AG10803 (cell line): ENCODE measurements at places on chromosomes 3 and 15.

DNA sequence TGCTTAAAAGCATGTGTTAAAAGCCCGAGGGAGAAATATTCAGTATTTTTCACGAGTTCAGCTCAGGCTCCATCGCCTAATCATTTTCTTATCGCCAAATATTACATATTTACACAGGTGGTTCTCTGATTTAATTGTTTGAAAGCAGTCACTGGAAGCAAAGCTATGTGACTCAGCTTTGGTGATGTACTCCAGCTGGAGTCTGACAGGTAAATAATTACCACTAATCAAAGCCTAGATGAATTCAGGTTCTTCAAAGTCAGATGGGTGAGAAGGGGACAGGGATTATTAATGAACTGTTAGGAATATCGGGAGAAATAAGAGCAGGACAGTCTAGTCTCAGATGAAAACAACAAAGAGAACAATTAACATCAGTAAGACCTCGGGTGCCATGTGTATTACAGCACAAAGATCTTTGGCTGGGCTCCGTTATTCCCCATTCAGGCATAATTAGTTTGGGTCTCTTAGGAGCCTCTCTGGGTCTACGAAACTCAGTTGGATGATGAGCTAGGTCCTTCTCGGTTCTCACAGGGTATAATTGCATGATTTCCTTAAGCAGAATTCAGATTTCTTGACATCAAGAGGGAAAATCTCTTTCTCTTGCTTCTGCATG lies 331.7 kb upstream of the ADAMTS9 start:
- no peak for DNase-seq

DNA sequence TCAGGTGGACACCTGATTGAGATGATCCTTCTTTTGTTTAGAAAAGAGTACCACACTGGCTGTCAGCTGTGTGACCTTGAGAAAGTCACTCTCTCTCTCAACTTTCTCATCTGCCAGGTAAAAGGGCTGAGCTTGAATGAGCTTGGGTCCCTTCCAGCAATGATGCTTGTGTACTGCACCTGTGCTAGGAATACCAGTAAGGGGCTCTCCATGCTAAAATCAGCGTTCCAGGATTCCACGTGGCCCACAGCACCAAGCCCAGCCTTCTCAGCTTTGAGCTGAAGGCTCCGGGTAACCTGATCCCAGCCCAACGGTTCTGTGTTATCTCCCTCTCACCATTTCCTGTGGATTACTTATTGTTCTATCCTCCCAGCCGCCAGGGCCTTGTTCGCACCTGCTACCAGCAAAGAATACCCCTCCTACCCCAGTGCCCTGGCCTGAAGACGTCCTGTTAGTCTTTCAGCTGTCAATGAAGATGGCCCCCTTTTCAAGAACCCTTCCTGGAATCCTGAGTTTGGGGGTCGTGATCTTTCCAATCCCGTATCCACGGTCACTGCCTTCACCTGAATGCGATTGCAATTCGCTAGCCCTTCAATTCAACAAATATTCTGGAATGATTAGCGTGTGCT lies 54.2 kb upstream of the CGNL1 start:
- DNase-seq, result no peak

DNA sequence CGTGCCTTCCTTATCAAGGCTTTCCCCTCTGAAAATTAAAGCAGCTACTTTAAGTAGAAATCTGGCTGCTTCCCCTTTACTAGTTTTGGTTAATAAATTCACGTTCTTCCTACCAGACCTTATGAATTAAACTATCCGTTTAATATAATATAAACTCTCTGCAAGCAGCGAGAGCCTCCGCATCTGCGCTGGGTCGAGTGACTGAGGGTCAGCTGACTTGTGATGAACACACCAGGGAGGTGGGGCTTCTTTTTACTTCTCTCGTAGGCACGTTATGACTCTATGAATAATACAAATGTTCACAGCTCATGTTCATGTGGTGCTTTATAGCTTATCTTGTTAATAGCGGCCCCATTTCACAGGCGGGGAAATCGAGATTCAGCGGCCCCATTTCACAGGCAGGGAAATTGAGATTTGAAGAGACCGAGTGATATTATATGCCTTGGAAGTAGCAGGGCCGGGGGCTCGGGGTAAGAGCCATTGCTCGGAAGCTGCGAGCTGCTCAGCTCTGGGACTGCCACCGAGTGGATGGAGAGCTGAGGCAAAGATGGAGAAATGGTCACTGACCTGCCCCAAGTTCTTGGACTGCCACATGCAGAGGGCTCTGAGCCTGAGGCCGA lies 8.3 kb downstream of the MUC4 start:
- peak; percentile 34 for DNase-seq

DNA sequence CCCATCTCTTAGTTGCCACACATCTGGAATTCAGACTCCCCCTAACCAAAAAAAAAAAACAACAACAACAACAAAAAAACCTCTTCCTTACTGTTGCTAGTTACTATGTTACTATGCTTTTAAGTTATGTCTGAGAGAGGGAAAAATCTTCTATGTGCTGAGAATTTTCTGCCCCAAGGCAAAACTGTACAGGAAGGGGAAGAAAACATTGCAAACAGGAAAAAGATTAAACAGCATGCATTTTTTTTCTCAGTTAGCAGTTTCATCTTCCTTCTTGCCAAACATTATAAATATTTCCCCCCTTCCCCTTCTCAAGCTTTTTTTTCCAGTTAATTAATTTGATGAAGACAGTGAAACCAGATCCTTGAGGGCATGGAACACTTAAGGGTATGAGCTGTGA lies 1.1 kb upstream of the CD200R1 start:
- no peak for DNase-seq

DNA sequence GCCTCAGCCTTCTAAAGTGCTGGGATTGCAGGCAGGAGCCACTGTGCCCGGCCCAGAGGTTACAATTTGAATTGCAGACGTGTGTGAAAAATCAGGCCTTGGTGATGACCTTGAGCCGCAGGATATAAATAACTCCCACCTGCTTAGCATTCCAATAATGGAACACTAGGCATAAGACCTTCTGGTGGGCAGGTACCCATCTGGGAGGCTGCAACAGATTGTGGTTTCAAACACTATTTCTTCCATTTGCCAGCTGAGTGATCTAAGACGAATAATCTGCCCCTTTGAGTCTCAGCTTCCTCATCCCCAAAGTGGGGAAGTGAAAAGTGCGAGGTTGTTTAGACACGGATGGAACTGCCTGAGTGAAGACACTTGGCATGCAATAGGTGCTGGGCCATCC lies 47.7 kb upstream of the HERC1 start:
- no peak for DNase-seq

- DNase-seq, result peak; percentile 61
Observed at GRCh38 chr3:41202834-41203345, 3.6 kb downstream of the CTNNB1 start.

DNA sequence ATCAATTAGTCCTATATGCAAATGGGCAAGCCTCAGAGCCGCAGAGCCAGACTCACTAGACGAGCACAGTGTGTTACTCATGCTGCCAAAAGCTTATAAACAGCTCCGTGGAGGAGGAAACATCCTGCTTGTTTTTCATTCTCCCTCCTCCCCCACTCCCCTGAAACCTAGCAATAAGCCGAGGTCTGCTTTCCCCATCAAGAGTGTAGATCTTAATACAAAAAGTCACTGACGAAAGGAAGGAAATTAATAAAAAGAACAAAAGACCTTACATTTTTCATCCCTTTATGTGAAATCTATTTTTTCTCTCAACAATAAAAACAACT lies 88.5 kb downstream of the XXYLT1 start:
- peak; percentile 67 for DNase-seq
